ENCODE measurements at places on chromosomes 16 and 17.

GRCh38 chr17:46195939-46196716 lies 2.9 kb upstream of the KANSL1 start:
- DNase-seq = no peak

- no peak for DNase-seq
These were observed 106.3 kb upstream of the HAS3 start for GRCh38 chr16:68999114-68999513.

- DNase-seq = no peak
These were observed 138.7 kb downstream of the ENGASE start for GRCh38 chr17:79213305-79213704.

- no peak for DNase-seq
These were observed 219.3 kb upstream of the NOG start for GRCh38 chr17:56373981-56374833.

GRCh38 chr17:82394278-82394677 lies 22.7 kb downstream of the UTS2R start:
- DNase-seq = no peak

GRCh38 chr17:9209347-9209746 lies 188.0 kb downstream of the NTN1 start:
- no peak for DNase-seq

DNA sequence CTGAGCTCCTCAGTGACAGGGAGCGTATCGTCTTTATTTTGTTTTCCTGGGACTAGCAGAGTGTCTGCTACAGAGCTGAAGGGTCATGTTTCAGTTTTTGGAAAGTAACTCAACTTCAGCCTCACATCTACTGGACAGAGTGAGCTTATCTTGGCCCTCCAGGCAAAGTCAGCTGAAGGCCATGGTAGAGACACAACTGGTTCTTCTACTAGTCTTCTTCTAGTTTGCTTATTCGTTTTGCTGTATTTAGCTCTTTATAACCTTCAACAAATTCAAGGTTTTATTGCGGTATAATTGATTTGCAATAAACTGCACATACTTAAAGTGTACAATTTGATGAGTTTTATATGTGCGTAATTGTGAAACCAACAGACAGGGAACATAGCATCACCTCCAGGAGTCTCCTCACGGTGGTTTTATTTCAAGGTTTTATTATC lies 6.1 kb upstream of the PRKCA start:
- no peak for DNase-seq

DNA sequence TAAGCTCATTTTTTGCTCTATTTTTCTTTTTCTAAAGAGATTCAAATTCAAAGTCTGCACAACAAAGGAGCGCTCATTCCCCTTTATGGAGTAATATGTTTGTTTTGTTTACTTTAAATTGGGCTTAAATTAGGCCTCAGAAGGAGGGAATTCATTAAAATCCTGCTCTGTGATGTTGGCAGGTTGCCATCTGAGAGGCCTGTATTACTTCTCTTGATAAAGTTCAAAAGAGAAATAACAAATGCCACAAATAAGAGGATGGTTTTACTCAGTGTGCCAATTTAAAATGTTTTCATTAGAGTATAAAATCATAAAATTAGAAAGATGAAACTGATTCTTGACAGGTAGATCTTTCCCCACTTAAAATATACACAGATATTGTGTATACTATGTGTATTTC lies 54.5 kb upstream of the HLF start:
- DNase-seq = no peak

DNA sequence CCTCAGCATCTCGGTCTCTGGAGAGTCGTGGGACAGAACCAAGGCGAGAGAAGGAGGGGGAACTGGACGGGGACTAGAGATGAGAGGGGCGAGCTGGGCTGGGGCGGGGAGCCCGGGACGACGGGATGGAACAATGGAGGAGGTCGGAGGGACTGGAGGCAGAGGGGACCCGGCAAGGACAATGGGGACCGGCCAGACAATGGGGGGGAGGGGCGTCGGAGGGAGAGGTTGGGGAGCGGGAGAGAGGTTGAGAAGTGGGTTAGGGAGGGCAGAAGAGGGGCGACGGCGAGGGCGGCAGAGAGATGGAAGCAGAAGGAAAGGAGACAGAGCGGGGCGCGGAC lies 719 bp downstream of the NGFR start:
- DNase-seq = no peak

GRCh38 chr16:51328733-51329132 lies 177.7 kb upstream of the SALL1 start:
- no peak for DNase-seq

DNA sequence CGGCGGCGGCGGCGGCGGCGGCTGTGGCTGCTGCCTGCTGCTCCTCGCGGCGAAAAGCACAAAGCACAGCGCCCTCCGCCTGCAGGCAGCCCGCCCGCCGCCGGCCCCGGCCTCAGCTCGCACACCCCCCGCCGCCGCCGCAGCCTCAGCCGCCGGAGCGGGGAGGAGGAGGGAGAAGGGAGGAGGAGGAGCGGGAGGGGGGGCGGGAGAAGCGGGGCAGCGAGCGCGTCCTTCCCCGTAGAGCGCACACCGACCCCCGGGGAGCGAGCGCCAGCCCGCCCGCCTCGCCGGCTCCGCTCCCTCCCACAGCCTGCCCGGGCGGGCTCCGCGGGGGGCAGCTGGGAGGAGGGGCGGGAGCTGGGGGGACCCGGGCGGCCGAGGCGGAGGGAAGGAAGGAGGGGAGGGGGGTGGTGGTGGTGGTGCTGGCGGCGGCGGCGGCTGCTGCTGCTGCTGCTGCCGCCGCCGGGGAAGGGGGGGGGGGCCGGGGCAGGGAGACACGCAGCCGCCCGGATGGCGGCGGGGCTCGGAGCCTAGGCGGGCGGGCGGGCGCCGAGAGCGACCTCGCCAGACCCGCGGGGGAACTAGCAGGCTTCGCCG lies at the start of gene UBTF:
Gene UBTF (minus strand): TSS at position 60 of the 597 bp plus-strand sequence. CDS start 1,446 bp downstream, outside the sequence.
- DNase-seq = peak; percentile 58

GRCh38 chr17:78539781-78540180 lies 37.4 kb downstream of the DNAH17 start:
- DNase-seq = no peak

- DNase-seq = peak; percentile 99
These were observed at the start of gene RND2 for GRCh38 chr17:43024407-43025289. TSS of gene RND2 (plus strand) at chr17:43025231. CDS start at chr17:43025348, 117 bp downstream.

DNA sequence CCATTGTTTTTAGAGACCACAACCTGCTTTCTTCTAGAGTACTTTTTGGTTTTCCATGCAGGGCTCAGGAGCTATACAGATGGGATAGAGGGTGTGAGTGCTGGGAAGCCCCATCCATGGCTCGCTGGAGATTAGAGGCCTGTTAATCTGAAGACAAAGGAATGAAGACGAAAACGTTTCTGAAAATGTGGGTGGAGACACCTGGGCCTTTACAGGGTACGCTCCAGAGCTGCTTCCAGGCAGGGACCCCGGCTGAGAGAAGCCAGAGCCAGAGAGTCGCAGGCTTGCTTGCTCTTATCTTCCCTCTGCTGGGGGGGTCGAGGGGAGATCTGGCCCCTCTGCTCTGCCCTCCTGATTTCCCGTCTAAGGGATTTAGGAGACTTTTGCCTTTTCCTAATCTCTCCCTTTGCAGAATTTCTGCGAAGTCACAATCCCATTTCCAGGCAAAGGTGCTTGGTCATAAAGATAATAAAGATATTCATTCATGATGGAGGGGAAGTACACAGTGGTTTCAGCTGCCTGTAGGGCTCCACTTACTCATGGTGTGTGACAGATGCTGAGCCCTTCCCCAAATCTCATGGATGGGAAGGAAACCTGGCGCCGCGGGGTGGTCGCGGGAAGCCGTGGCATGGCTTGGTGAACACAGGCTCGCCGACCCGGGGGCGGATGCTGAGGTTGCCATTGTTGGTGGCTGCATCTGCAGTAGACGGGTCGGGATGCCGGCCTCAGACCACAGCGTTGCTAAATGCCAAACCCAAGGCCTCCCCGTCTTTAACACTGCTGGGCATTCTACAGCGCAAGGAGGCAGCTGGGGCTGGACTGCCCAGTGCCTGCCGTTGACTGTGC lies 4.8 kb upstream of the SOCS3 start:
- DNase-seq = no peak

GRCh38 chr16:24168856-24169255 lies 87.3 kb upstream of the CACNG3 start:
- DNase-seq = no peak

All from HuH-7.5 (cell line).